ENCODE measurements at places on chromosomes 3 and 15. TPM values are rescaled to one million over a fixed set of nuclear protein-coding genes. Genes with fewer than 3 reads are reported as not detected.

The C3orf33 gene
- polyA plus RNA-seq, result 13.6 TPM

The PLSCR2 gene
- polyA plus RNA-seq, result 0.73 TPM

The PRSS50 gene
- 2.6 TPM for polyA plus RNA-seq

The GP9 gene
- 0.97 TPM for polyA plus RNA-seq

The CDHR4 gene
- not detected for polyA plus RNA-seq

The CX3CR1 gene
- 6.0 TPM for polyA plus RNA-seq

The STAB1 gene
- polyA plus RNA-seq, result 34.9 TPM

The NTRK3 gene
- polyA plus RNA-seq, result 9.3 TPM

DNA sequence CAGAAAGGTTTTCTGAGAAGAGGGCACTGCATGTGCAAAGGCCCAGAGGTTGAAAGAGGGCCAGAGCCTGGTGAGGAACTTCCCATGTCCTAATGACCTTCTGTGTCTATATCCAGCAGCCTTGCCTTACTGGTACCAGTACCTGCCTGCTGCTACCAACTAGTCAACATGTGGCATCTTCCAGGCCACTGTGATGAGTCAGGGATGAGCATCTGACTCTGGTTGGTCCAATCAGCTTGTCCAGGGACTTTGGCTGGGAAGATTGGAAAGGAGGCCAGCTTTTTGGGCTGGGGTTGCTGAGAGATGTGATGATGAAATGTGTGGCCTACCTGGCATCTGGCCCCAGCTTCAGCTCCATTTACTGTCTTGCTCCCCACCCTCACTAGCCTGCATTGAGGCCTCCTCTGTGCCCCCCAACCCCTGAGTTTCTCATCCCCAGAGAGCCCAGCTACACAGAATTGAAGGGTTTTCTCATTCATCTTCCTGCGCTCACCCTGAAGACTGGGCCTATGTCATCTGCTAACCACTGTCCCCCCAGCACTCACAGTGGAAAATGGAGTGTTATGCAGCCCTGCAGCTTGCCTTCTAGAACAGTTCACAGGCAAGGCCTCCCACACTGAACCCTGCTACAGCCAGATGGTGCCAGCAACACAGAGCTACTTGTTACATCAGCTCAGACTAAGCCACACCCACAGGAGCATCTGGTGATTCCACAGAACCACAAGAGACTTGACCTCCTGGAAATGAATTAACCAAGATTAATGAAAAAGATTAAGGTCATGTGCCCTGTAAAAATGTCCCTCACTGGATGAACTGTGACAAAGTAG is 1.3 kb upstream of the TWF2 start:
- no peak for DNase-seq

DNA sequence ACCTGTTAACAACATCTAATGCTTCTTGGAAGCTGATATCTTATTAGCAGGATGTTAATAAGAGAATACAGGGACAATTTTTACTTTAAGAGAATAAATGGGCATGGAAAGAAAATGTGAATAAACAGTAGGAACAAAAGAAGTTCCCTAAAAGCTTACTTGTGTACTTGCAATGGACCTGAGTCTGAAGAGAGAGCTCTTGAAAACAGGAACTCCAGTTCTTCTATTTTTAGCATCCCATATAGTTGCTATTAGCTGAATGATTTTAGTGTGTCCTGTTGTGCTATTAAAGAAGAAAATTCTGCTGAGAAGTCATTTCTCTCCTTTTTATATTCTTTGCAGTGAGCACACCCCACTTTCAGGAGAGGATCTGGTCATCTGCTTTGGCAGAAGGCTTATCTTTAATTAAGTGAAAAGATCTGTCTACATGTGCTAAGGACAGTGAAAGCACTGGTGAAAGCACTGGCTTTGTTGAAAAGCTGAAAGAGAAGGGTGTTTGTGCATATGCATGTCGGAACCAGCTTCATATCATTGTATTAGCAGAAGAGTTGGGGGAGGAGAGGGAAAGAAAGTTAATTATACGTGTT is 1.4 kb upstream of the ST3GAL6 start:
- no peak for DNase-seq

- DNase-seq, result no peak
Measured at GRCh38 chr15:34185666-34186065, 24.2 kb downstream of the KATNBL1 start.

GRCh38 chr3:46020766-46021510 is 6.3 kb downstream of the XCR1 start:
- no peak for DNase-seq

- DNase-seq, result no peak
Measured at GRCh38 chr3:140152851-140153639, 218.1 kb downstream of the CLSTN2 start.

DNA sequence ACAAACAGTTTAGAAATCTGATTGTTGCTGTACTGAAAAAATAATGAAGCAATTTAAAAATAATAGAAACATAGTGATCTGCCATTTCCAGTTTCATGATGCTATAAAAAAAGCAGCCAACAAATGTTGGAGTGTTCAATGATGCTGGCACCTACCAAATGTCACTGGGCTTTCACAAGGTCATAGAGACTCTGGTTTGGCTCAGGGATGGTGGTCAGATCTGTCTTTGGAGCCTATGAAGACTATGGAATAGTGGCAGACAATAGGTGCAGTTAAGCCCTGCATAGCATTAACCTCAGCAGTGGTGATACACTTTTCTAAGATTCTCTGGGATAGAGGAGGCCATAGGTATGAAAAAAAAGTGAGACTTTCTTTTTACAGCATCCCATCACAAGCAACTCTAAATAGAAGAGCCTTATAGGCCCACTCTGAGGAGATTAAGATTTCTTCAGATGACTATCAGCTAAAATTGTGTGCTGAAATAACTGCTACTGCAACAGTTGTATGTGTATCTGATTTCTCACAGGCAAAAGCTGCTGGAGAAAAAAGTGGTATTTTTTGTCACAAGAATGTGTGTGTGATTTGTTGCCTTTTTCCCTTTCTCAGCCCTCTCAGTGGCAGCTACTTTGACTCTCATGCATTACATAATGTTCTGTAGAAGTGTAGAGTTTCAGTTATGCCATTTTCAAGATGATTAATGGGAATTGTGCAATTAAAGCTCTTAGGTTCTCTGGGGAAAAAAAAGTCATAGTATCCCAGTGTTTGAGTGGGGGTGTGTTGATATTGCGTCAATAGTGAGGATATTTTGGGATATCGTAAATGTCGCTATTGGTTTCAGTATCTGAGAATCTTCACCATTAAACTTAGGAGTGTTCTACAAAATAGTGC is 137.4 kb downstream of the MBNL1 start:
- DNase-seq, result peak; percentile 15

GRCh38 chr15:46872981-46873330 is 844.3 kb upstream of the SEMA6D start:
- no peak for DNase-seq

GRCh38 chr15:73053398-73053723 is 1.1 kb downstream of the NEO1 start:
- no peak for DNase-seq

DNA sequence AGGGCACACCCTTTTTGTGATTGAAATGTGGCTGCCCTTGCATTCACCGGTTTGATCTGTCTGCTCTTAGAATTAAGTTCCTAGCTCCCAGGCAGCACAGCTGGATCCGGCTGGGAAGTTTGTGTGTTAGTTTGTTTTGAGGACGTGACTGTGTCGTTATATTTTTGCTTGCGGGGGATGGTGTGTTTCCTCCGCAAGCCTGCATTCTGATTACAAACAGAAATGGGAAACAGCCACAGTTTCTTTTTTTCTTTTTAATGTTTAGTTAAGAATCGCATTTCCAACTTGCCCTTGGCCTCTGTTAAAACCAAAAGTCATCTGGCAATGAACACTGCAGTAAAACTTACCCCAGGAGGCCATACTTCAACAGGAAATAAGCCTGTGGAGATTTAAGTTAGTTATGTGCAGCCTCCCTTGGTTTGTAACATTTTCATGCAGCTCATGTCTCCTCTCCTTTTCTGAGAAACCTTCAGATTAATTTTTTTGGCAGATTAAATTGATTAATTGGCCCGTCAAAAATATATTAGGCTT is 888 bp downstream of the TMOD3 start:
- DNase-seq, result peak; percentile 75
